NCI-H187 treated with DMSO at 0.1 percent for 48 hours (cell line): ENCODE measurements at places on chromosomes 3 and 15.

- no peak for DNase-seq
Measured at GRCh38 chr15:70351941-70352774, 254.4 kb upstream of the TLE3 start.

- DNase-seq = no peak
Measured at GRCh38 chr15:41843571-41843970, 4.9 kb downstream of the PLA2G4B start.

GRCh38 chr3:184155644-184156521, 706 bp downstream of the DVL3 start:
- no peak for DNase-seq

- DNase-seq = no peak
Measured at GRCh38 chr3:51371943-51372557, 13.0 kb upstream of the MANF start.

DNA sequence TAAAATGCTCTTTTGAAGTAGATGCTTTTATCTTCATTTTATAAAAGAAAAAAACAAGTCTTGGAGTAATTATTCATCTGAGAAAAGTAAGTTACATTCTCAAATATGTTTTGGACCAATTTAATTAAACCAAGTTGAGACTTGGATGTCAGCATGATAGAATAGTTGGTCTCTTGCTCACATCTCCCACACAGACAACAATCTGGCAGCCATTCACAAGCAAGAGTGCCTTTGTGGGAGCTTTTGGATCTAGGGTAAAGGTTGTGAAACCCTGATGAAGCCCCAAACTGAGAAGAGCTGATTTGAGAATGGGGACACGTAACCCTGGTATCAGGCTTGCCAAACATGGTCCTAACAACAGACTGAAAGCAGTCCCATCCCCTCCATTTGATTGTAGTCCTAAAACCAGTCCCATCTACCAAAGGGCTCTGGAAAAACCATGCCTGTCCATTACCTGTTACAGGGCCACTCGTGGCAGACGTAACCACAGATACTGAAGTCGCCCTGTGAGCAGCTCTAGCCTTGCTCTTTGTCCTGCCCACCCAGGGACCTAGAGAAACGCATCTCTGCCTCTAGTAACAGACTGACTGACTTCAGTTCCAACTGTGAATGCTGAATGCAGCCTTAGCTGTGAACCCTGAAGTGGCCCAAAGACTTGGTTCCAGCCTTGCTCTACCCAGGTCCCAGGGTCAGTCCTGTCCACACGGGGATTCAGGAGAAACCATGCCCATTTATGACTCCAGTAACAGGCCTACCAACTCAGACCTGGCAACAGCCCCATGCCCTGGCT, 145.5 kb upstream of the SYNPR start:
- DNase-seq = no peak

DNA sequence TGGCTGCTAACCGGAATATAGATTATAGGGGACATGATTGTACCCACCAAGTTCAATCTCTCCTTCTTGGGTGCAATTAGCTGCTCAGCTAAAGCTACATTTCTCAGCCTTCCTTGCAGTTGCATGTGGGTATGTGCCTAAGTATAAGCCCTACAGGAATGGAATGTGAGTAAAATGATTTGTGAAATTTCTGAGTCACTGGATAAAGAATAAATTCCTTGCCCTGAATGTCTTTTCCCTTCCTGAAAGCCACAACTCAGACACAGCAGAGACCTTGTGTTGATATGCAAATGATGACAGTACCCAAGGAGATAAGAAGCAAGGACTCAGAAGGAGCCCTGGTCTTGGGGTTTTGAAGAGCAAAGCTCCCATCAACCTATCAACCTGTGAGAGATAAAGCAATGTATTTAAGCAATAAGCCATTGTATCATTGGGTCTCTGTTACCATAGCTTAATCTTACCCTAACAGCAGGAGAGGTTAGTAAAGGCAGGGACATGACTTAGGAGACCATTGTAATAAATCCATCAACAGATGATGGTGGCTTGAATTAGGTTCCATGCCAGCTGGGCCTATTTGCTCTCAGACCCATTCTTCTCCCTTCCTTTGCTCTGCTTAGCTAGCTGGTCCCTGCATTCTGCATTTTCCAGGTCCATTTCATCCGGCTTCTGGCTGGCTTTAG, 25.6 kb upstream of the ZNF280D start:
- DNase-seq = no peak

GRCh38 chr3:144085964-144086363, 114.3 kb downstream of the DIPK2A start:
- no peak for DNase-seq

DNA sequence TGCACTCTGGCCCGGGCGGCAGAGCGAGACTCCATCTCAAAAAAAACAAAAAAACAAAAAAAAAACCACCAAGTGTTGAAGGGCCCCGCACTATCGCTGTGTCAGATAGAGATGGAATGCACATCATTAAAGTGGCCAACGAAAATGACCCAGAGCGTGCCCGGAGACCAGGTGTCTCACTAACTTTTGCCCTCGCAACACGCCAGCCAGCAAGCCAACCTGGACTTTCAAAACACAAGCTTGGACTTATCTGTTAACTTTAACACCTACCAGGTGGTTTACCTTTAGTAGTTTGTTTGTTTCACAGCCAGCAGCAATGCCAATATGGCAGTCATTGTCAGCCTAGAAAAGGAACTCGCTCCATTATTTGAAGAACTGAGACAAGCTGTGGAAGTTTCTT, 28.6 kb downstream of the FAM174B start:
- no peak for DNase-seq

- no peak for DNase-seq
Measured at GRCh38 chr3:102092617-102093466, 243.5 kb downstream of the NFKBIZ start.

DNA sequence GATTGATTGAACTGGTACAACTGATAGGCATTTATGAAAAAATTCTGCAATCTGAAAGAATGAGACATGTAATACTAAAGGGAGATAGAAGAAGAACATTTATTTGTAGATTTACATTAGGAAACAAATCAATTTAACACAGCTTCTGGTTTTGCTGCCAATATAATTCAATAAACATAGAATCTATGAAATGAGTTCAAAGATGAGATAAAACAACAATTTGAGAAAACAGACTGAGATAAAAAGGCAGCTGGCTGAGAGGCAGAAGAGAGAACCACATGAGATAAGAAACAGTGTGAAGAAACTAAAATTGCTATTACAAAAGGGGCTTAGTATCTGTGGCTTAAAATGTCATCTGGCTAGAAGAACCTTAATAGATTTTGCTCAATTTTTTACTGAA, 176.6 kb downstream of the PYDC2 start:
- no peak for DNase-seq

GRCh38 chr15:50227076-50227475, 38.5 kb downstream of the HDC start:
- DNase-seq = no peak

- DNase-seq = no peak
Measured at GRCh38 chr15:52150871-52151270, 38.3 kb upstream of the BCL2L10 start.

DNA sequence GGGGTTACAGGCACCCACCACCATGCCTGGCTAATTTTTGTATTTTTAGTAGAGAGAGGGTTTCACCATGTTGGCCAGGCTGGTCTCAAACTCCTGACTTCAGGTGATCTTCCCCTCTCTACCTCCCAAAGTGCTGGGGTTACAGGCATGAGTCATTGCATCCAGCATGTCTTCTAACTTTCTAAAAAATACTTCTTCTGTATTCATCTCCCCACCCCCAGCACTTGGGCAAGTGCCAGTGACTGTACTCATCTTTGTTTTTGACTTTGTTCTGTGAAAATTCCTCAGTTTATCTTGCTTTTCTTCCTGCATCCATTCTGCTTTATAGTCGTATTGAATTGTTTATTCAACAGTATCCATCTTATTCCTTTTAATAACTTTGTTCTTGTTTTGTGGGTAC, 47.6 kb downstream of the ARIH1 start:
- DNase-seq = no peak

GRCh38 chr3:97763586-97764406, 762 bp upstream of the ARL6 start:
- no peak for DNase-seq

GRCh38 chr15:80396096-80396495, 8.1 kb upstream of the ARNT2 start:
- DNase-seq = no peak

DNA sequence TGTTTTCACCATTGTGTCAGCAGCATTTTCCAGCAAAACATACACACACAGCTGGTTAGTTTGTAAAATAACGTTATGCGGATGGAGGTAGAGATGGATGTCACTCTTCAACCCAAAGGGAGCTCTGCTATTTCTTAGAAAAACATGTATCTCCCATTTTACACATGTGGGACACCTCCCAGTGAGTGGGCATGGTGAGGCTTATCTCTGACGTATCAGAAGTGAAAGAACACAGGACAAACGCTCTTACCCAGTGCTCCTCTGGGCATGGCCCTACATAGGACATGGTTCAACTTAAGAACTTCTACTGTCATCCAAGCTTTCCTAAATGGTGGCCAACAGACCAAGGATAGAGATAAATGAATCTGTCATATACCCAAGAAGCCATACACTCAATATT, 2.1 kb downstream of the FAM240A start:
- no peak for DNase-seq

DNA sequence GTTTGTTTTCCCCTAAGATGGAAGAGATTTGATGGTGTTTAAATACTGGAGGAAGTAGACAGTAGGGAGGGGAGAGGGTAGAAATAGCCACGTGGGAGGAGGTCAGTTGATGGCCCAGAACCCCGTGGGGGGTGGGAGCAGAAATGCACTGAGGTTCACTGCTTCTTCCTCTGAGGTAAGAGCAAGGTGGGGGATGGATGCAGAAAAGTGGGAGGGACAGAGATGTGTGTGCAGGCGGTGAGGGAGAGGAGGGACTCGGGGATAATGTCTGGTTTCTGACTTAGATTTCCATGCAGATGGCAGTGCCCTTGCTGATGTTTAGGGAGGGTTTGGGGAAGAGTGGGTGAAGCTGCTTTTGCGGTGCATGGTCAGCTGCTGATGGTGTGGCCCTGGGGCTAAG, 102.9 kb downstream of the ARNT2 start:
- no peak for DNase-seq

GRCh38 chr3:12833222-12834161, 7.9 kb downstream of the RPL32 start:
- no peak for DNase-seq

GRCh38 chr15:75532413-75533250, 46.5 kb downstream of the PTPN9 start:
- DNase-seq = no peak

GRCh38 chr3:63975723-63976122, 47.6 kb downstream of the PSMD6 start:
- DNase-seq = no peak

DNA sequence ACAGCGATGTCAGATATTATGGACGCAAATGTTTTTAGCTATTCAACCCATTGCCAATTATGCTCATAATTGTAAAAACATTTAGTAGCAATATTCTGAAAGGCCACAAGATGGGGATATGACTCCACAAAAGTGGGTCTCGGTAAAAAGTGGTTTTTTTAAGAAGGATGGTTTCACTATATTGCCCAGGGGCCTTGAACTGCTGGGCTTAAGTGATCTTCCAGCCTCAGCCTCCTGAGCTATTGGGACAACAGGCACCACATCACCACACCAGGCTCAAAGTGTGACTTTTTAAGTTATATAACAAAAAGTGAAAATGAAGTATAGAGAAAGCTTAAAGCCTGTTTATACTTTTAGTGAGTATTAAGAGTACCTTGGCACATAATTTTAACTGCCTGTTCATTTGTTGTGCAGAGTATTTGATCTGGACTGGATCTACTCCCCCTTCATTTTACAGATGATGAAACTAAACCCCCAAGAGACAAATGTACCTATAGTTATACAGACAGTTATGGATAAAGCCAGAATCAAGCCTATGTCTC, 9.4 kb downstream of the NAA50 start:
- DNase-seq = no peak

DNA sequence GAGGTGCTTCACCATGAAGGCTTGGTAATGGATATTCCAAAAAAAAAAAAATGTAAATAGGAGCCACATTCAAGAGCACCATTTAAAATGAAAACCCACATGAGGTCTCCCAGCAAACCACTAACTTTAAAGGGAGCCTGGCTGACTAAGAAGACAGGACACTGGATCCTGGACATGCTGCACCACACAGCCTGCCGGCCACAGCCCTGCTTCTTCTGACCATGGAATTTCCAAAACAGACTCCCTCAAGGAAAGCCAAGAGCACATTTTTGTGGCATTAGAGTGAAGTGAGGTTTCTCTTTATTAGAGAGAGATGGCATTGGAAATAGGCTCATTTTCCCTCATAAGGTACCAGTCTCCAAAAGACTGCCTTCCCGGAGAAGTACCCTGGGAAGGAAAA, 113.9 kb downstream of the RORA start:
- DNase-seq = no peak

- DNase-seq = no peak
Measured at GRCh38 chr3:143276592-143276991, 157.0 kb downstream of the CHST2 start.

DNA sequence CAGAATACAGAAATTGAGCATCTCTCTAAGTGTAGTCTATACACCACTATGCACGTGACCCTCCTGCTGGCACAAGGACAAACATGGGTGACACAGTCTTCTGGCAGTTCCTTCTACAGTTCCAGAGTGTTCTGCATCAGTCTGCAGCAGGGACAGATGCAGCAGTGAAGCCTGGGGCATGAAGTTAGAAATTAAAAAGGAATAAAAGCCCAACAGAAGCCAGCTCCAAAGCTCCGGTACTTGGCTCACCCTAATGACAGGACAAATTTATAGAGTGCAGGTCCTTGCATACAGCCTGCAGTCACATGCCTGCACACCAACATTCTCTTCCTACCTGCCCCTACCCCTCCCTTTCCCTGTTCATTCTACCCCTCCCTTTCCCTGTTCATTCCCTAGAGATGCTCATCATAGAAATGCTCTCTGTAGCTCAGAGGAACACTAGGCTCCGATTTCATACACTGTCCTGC, 15.0 kb downstream of the UACA start:
- DNase-seq = no peak

DNA sequence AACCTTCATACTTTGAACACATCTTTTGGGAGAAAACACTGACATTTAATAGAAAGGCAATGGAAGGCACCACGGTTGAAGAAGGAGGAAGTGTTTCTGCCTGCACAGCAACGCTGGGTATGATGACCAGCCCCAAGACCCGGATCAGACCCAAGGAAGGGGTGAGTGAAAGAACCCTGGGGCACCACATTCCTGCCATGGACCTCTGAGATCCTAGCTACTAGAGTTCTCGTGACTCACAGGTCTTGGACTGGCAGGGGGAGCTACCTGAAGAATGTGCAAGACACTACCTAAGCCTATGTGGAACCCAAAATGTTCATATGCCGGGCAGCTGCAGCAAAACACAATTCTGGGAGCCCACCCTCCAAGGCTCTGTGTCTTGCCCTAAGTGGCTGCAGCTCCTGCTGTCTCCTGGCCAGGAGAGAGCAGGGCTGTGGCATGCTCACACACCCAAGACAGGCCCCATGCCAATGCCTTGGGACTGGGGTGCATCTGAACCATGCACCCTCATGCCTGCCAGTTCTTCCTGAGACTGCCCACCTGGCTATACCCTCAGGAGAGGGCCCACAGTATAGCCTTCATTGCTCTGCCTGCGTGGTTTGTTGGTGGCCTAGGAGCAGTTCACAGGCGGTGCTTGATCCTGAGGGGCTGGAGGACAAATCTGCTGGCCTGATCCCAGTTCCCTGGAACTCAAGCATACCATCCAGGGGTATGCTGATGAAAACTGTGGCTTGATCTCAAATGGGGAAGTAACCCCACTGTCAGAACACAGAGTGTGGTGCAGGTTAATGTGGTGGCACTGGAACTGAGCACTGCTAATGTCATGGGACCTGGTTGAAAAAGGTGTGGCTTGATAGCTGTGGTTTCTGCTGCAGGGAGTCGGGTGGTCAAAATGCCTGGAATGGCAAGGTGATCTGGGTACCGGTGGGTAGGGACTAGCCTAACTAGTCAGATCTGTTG, 353.3 kb upstream of the ARHGEF26 start:
- DNase-seq = no peak
